ENCODE measurements at places on chromosomes 16 and 17.

- no peak for DNase-seq
Measured at GRCh38 chr17:31417051-31417792, 25.7 kb downstream of the RAB11FIP4 start.

- DNase-seq: no peak
Measured at GRCh38 chr16:14489460-14489859, 140.6 kb downstream of the PARN start.

- no peak for DNase-seq
Measured at GRCh38 chr16:51175081-51175480, 24.0 kb upstream of the SALL1 start.

GRCh38 chr17:80339731-80340456 is 75.1 kb upstream of the ENDOV start:
- no peak for DNase-seq

DNA sequence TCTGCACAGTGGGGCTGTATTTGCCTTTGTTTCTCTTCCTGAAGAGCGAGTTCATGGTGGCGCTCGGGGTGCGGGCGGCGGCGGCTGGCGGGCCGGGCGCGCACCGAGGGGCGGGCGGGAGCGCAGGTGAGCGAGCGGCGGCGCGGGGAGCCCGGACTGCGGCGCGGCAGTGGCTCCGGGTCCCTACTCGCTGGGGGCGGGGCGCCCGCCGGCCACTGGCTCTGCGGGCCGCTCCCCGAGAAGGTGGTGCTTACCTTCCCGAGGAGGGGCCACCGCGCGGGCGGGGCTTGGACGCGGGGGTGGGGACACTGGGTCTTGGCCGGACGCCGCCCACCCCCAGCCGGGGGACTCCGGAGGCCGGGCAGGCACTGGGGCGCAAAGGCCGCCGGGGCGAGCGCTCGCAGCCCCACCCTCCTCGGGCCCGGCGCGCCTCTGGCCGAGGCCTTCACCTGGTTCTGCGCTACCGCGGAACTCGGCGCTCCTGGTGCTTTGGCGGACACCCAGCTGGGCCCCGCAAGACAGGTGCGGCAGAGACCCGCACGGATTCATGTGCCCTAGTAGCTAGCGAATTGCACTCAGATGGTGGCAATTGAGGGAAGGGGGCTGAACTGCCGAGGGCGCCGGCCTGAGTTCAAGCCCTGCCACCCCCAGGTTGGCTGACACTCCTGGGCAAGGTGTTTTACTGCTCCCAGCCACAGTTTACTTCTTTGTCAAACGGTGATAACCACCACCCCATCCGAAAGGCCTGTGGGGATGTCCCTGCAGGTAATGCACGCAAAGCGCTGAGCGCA is at the start of gene PPL:
Gene PPL (minus strand): TSS at position 158 of the 791 bp plus-strand sequence. CDS start 103 bp downstream, at position 55.
- DNase-seq: no peak

- DNase-seq: no peak
Measured at GRCh38 chr17:68963958-68964357, 8.8 kb upstream of the ABCA8 start.

DNA sequence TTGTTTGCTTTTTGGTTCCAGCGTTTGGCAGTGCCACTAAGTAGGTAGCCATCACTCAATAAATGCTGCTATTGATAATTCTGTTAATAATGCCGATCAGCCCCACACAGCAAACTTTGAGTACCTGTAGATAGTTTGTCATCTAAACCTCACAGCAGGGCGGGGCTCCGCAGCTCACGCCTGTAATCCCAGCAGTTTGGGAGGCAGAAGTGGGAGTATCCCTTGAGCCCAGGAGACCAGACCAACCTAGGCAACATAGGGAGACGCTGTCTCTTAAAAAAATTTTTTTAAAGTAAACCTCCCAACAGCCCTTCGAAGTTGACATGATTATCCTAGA is 1.6 kb downstream of the BFAR start:
- DNase-seq: no peak

GRCh38 chr17:19010729-19011505 is 6.4 kb upstream of the FAM83G start:
- DNase-seq: no peak

- no peak for DNase-seq
Measured at GRCh38 chr16:7997966-7998365, 592.3 kb downstream of the TMEM114 start.

All from CMK (cell line).